K562 (cell line): ENCODE measurements at places on chromosomes 5 and 9. TPM values are rescaled to one million over a fixed set of nuclear protein-coding genes. Genes with fewer than 3 reads are reported as not detected.

MAMDC2 gene
- not detected in 2 replicates for total RNA-seq

DNA sequence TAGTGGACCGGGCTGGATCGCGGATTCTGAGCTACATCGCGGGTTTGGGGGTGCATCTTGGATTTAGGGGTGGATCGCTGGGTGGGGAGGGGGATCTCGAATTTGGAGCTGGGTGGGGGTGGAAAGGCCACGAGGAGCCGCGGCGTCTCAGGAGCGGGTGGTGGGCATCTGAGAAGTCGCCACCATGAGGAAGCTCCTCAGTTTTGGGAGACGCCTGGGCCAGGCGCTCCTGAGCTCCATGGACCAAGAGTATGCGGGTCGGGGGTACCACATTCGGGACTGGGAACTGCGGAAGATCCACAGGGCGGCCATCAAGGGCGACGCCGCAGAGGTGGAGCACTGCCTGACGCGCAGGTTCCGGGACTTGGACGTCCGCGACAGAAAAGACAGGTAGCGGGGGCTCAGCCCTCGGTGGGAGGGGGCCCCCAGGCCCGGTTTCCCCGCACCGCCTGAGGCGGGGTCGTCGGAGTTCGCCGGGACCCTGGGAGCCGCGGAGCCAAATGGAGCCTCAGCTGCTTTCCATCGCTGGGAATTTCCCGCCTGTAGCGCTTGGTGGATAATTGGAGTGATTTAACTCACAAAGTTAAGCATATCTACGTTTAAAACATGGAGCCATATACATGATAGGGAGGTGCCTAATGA is 376 bp downstream of the ANKRD18B start:
- H3K36me3 ChIP-seq = no peaks in the 10 kb centered on the region
- no peak for DNase-seq
- H3K4me1 ChIP-seq = no peaks in the 10 kb centered on the region
- peak overlapping the region; percentile 53 for H3K27ac ChIP-seq

SLC6A3 gene
- not detected in 2 replicates for total RNA-seq

DNA sequence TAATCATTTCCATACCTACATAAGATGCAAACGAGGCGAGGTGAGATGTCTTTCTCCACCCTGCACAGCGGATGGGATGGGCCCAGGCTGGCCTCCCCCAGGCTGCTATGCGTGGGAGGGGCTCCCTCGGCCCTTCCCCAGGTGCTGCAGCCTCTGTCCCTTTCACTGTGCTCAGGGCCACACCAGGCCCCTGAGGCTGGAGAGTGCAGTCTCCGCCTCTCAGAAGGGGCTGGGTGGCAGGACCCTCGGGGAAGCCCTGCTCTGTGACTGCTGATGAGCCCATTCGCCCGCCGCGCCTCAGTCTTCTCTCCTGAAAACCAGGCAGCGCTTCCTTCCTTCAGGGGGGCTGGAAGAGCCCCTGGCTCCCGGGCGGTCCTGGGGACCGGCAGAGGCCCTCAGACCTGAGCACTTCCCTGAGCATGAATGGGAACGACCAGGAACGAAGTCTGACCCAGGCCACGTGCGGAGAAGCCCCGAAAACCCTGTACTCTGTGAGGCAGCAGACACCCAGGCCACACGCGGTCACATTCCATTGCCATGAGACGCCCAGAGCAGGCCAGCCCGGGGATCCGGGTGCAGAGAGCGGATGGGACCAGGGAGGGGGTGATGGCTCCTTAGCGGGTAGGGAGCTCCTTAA is 21.9 kb upstream of the NOTCH1 start:
- H3K36me3 ChIP-seq = no peaks in the 10 kb centered on the region
- H3K27me3 ChIP-seq = peaks cover 26% of the 10 kb centered on the region

ATOX1 gene
- 86.2 and 93.0 TPM in 2 replicates for total RNA-seq

DNA sequence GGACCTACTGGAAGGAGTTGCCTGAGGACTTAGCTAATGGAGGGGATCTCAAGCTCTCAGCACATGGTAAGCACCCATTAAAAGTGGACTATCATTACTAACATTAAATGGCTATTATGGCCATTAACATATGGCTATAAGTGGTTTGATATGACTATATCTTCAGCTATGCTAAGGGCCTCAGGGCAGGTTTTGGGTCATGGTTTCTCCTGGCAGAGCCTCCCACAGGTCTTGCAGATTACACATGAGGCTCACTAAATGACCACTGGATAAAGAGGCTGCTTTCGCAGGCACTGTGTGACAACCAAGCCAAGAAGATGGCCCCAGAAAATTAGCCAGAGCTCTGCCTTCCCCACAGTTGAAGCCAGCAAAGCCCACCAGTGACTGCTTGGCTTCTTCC is 15.4 kb downstream of the CCNJL start:
- peaks cover 66% of the 10 kb centered on the region for H3K27me3 ChIP-seq
- H3K4me3 ChIP-seq = no peak overlapping the region
- H3K4me1 ChIP-seq = no peaks in the 10 kb centered on the region
- no peak overlapping the region for H3K27ac ChIP-seq
- H3K36me3 ChIP-seq = no peaks in the 10 kb centered on the region

DNA sequence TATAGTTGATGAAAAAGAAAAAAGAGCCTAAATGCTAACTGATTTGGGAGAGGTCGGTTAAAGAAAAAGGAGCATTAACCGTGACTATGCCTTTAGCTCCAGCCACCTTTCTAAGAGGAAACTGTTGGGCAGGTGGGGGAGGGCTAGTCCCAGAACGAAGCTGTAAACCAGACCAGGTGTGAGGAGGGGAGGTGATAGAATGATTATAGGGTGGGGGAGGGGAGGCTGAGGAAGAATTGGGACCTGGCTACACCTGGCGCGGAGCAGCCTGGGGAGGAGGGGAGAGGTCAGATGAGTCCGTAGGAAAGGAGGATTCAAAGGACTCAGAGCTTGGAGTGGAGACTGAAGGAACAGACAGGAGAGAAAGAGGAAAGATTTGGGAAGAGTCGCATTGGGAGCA is 73.4 kb downstream of the PHAX start:
- peaks cover 19% of the 10 kb centered on the region; the same call in 2 of the 3 replicates for H3K4me1 ChIP-seq
- H3K4me3 ChIP-seq = no peak overlapping the region
- DNase-seq = no peak
- no peaks in the 10 kb centered on the region for H3K27me3 ChIP-seq

TSTD2 gene
- total RNA-seq = 20.0 and 20.4 TPM in 2 replicates

PHF24 gene
- total RNA-seq = not detected in 2 replicates

- no peak overlapping the region for H3K4me3 ChIP-seq
- no peaks in the 10 kb centered on the region for H3K4me1 ChIP-seq
- no peak for DNase-seq
- no peaks in the 10 kb centered on the region for H3K27me3 ChIP-seq
- no peak overlapping the region for H3K27ac ChIP-seq
Measured at GRCh38 chr9:105636331-105636730, 25.9 kb upstream of the TAL2 start.

DNA sequence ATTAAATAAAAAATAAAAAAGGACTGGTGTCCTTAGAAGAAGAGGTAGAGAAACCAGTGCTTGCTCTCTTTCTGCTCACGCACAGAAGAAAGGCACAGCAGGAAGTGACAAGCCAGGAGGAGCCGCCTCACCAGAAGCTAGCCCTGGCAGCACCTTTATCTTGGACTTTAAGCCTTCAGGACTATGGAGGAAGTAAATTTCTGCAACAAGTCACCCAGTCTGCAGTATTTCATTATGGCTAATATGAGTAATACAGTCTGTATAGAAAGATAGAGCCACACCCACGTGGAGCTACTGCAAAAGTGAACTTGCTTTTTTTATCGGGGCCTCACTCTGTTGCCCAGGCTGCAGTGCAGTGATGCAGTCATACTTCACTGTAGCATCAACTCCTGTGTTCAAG is 68.4 kb downstream of the PDZD2 start:
- no peaks in the 10 kb centered on the region for H3K36me3 ChIP-seq
- no peak for DNase-seq
- no peaks in the 10 kb centered on the region for H3K4me1 ChIP-seq
- no peak overlapping the region for H3K27ac ChIP-seq

GRCh38 chr5:135561266-135561665 is 17.5 kb downstream of the CXCL14 start:
- peaks cover 3% of the 10 kb centered on the region; the same call in 2 of the 3 replicates for H3K27me3 ChIP-seq
- DNase-seq = no peak
- H3K36me3 ChIP-seq = no peaks in the 10 kb centered on the region
- H3K4me1 ChIP-seq = peaks cover 4% of the 10 kb centered on the region
- H3K27ac ChIP-seq = no peak overlapping the region

DNA sequence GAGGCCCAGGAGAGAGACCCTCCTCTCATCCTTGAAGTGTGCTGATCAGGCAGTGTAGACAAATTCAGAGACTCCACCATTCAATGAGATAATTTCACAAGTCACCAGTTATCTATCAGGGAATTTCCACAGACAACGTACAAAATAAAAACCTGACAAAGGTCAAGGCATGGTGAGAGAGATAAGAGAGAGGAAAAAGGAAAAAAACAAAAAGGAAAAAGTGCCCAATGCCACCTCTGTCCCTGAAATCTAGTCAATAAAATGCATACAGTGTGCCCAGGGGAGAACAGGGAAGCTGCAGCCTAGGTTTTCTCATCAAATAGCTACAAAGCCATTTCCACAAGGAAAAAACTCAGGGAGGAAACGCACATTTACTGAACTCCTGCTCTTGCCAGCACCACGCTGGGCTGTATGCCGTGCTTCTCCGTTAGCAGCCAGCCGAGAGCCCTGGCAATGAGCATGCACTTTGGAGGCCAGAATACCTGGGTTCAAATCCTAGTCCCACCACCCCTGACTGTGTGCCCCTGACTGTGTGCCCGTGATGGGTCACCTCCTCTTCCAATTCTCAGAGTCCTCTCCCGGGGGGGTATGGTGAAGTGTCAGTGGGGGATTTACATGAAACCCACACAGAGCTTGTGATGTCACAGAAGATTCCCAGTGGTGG is 11.6 kb downstream of the WHRN start:
- no peaks in the 10 kb centered on the region for H3K27me3 ChIP-seq
- DNase-seq = peak; percentile 62
- no peak overlapping the region for H3K4me3 ChIP-seq
- peaks cover 7% of the 10 kb centered on the region for H3K36me3 ChIP-seq

DNA sequence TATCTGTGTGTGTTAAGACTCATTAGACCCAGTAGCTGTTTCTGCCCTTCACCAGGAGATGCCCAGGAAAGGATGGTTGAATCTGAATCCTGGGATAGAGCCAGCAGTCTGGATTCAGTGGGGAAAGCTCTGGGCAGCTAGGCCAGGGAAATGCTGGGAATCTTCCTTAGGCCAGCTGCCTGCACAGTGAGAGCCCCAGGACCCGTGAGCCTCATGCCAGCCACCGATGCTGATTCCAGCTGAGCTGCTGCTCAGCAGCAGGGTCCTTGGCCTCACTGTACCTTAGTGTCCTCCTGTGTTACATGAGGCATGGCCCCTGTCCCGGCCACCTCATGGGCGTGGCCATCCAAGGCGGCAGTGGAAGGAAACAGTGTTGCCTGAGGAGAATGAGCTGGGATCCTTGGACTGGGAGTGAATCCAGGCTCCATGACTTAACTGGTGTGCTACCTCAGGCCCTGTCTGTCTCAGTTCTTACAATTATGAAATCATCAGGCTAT is 87.1 kb downstream of the AMBP start:
- H3K27me3 ChIP-seq = no peaks in the 10 kb centered on the region
- no peak for DNase-seq
- 0 out of 3 replicates have a peak, but pooled peaks cover 5% of the 10 kb centered on the region for H3K36me3 ChIP-seq
- no peaks in the 10 kb centered on the region; the same call in 2 of the 3 replicates for H3K4me1 ChIP-seq
- no peak overlapping the region for H3K4me3 ChIP-seq

DNA sequence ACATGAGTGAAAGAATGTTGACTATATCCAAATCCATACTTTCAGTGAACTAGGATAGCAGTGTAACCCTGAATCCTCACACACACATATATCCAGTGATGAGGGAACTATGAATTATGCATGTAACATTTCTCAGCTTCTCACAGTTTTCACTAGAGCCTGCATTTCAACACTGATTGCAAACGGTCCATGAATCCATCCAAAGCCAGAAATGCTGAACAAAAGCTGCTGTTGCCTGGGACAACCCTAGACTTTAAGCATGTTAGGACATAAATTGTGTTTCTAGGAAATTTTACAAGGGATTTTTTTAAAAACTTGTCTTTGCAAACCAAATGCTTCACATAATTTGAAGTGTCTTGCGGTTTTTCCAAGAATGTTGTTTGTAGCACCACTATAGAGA is 2010.0 kb upstream of the WWC1 start:
- H3K27me3 ChIP-seq = no peaks in the 10 kb centered on the region
- no peak for DNase-seq
- H3K4me1 ChIP-seq = no peaks in the 10 kb centered on the region
- H3K36me3 ChIP-seq = no peaks in the 10 kb centered on the region
- H3K4me3 ChIP-seq = no peak overlapping the region

- no peak for DNase-seq
- H3K4me1 ChIP-seq = no peaks in the 10 kb centered on the region; the same call in 1 of the 2 replicates
- H3K36me3 ChIP-seq = no peaks in the 10 kb centered on the region
- no peak overlapping the region for H3K4me3 ChIP-seq
Measured at GRCh38 chr5:95617057-95617456, 2.8 kb upstream of the GPR150 start.

DNA sequence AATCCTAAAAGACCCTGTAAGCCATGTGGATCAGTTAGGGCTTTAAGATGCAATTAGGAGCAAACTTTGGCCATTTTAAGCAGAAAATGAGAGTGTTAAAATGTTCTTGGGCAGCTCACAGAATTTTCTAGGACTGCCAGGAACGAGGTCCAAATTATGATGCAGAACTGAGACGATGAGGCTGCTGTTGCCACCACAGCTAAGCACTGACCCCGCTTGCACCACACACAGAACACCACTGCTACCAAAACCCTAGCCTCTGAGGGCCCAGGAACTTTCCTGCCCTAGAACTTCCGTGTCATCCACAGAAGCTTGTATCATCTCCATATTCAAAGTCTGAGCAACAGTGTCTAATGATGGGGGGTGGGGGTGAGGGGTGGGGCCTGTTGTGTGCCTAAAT is 41.0 kb upstream of the PCSK1 start:
- no peaks in the 10 kb centered on the region for H3K27me3 ChIP-seq
- H3K4me1 ChIP-seq = no peaks in the 10 kb centered on the region
- no peak for DNase-seq
- no peaks in the 10 kb centered on the region for H3K36me3 ChIP-seq
- H3K4me3 ChIP-seq = no peak overlapping the region

HTR1A gene
- not detected in 2 replicates for total RNA-seq

DNA sequence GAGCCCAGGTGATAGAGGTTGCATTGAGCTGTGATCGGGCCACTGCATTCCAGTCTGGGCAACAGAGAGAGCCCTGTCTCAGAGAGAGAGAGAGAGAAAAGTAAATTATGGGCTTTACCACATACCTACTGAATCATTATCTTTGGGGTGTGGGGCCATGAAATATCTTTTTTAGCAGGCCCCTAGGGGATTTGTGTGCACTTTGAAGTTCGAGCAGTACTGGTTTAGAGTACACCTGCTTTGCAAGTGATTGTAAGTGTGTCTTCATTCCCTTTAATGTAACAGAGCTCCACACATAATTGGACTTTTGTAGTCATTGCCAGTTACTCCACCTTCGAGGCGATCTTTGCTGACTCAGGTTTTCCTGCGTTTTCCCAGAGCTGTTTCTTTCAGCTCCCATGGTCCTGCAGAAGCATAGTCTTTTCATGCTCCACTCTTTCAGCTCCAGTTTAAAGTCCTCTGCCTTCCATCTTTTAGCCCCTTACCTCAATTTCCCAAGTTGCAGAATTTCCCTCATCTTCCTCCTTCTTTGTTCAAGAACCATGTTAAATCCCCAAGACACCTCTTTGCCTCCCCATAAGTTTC is 24.0 kb upstream of the FRMPD1 start:
- H3K36me3 ChIP-seq = no peaks in the 10 kb centered on the region
- H3K27me3 ChIP-seq = peaks cover 52% of the 10 kb centered on the region
- H3K4me3 ChIP-seq = no peak overlapping the region
- H3K4me1 ChIP-seq = no peaks in the 10 kb centered on the region; the same call in 2 of the 3 replicates
- H3K27ac ChIP-seq = no peak overlapping the region

- no peak overlapping the region for H3K4me3 ChIP-seq
- DNase-seq = no peak
- H3K27me3 ChIP-seq = no peaks in the 10 kb centered on the region
- H3K27ac ChIP-seq = no peak overlapping the region
- H3K36me3 ChIP-seq = no peaks in the 10 kb centered on the region
- no peaks in the 10 kb centered on the region for H3K4me1 ChIP-seq
Measured at GRCh38 chr9:131917009-131917408, 162.7 kb downstream of the MED27 start.
